GM03348 (cell line): ENCODE measurements at places on chromosomes 13 and 19.
A peak's percentile ranks its signal among the peaks of the same experiment; 100 is the strongest.

DNA sequence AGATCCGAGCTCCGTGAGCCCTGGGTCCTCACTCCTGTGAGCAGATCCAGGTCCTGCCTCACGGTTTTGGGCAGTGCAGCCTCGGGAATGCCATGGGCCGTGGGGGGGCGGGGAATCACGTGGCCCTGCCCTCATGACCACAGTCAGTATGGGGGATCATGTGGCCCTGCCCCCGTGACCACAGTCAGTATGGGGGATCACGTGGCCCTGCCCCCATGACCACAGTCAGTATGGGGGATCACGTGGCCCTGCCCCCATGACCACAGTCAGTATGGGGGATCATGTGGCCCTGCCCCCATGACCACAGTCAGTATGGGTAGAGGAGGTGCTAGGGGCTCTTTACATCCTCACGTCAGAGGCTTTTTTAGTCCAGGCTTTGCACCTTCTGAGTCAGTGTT is 64.3 kb upstream of the F7 start:
- DNase-seq, result no peak

- DNase-seq, result no peak
These were observed 172.7 kb upstream of the RNF113B start for GRCh38 chr13:98349731-98350305.

- no peak for DNase-seq
These were observed 3.6 kb downstream of the FCHO1 start for GRCh38 chr19:17754634-17755442.

DNA sequence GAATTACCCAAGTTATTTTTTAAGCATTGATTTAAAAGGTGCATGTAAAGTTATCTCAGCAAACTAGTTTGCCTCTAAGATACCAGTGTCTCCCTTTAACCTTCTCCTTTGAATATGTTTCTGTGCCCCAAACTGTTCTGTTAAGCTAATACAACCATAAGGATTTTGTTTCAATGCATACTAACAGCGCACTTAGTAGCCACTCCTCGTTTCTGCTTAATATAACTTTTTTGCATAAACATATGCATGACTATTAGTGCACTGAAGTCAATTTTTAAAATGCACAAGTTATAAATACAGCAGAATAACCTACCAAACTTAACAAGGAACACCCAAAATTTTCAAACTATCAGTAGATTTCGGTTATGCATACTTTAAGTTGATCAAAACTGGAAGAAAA is 79.4 kb downstream of the SERP2 start:
- DNase-seq, result no peak

DNA sequence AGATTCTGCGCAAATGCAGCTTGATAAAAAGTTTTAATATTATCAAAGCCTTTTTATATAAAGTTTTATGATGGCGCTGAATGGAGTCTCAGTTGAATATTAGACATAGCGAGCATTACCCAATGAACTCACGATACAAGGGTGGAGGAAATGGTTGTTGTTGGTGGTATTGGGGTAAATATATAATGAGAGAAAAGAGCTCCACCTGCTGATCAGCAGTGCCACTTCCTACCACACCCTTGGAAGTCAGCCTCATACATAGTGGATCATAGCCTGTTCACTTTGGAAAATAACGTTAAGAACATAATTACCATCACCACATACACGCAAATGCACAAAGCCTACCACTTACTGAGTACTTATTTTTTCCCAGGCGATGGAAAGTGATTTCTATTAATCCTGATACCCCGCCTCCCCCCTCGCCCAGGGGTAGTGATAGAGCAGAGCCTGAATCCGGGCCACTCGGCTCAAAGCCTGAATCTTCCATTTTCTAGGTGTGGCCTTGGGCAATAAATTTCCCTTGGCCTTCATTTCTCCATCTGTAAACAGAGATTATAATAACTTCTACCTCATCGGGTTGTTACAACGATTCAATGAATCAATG is 358.3 kb downstream of the KLF5 start:
- DNase-seq, result peak; percentile 13

GRCh38 chr13:28584873-28585381 is 74.0 kb upstream of the POMP start:
- peak; percentile 72 for DNase-seq

DNA sequence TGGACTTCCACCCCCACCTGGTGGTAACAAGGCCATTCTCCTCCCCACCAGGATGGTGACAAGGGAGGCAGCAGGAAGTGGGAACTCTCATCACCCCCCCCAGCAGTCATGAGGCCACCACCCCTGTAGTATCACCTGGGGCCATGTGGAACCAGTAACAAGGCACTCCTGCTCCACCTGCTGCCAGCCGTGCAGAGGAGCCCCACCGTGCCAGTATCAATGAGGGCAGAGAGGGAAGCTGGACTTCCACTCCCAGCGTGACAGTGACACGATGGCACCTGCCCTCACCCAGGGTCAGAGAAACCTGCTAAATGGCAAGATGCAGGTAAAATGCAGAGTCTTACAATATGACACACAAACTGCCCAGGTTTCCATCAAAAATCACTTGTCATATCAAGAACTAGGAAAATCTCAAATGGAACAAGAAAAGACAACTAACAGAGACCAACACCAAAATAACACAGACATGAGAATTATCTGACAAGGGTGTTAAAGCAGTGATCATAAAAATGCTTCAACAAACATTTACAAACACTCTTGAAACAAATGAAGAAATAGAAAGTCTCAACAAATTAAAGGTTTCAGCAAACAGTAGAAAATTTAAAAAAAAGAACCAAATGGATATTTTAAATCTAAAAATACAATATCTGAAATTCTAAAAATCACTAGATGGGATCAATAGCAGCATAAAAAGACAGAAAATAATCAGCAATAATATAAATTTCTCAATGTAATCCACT is 9.1 kb upstream of the SPACA7 start:
- DNase-seq, result no peak
